ENCODE measurements at places on chromosomes 3 and 15.

DNA sequence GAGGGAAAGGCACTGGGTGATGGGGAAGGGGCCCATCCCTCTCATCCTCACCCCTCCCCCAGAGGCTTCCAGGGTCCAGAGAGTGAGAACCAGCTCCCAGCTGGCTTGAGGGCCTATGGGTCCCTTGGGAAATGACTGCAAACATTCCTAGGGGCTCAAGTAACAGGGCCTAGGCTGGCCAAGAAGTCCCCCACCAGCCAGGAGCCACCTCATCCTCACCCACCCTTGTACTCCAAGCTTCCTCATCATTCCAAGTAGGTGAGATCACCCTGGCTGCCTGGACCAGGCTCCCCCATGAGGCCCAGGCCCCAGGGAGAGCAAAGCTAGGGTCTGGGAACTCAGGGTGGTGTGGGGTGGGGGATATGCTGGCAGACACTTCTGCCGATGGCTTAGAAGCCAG, 14.8 kb downstream of the LOXL1 start:
- no peak for DNase-seq

GRCh38 chr15:66774001-66774814, 72.2 kb downstream of the SMAD6 start:
- DNase-seq, result peak; percentile 30

DNA sequence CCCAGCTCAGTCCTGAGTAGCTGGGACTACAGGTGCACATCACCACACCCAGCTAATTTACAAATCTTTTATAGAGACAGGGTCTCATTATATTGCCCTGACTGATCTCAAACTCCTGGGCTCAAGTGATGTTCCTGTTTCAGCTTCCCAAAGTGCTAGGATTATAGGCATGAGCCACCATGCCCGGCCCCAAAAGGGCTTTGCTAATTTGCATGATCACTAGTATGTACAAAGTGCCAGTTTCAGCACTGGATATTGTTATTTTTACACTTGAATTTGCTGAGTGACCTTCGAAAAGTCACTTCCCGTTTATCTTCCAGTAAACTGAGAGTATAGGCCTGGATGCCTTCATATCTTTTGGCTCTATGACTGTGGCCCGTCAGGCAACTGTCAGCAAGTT, 12.2 kb downstream of the CLN6 start:
- no peak for DNase-seq

DNA sequence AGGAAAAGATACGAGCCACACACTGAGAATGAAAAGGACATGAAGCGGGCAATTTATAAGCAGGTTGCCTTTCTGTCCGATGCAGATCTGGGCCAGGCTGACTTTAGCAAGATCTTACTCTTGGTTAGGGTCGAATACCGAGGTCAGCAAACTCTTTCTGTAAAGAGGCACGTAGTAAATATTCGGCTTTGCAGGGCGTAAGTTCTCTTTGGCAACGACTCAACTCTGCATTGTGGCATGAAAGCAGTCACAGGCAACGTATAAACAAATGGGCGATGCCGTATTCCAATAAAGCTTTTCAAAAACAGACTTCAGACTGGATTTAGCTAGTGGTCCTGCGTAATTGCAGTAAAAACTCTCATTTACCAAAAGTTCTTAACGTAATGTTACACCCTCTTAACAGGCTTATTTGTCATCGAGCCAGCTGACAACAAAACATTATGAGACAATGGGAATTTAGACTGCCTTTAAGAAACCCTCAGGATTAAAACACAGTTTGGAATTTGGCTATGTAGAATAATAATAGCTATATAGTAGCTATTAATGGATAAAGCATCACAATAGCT, 13.1 kb upstream of the RPL35A start:
- no peak for DNase-seq

DNA sequence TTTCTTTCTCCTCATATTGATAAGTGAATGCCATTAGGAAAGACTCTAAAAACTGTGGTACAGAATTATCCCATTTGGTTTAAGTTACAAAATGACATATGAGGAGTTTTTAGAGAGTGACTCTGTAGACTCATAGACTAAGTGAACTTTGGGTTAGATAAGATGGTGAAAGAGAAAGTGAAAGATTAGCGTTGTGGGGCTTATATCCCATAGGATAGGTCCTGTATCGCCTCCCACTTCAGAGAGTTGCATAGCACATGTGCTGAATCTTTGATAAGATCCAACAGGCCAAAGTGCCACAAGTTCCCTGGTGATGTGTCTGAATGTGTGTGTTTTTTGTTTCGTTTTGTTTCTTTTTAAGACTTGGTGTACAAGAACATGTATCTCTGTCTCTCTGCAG, 666.9 kb downstream of the MECOM start:
- DNase-seq, result no peak

DNA sequence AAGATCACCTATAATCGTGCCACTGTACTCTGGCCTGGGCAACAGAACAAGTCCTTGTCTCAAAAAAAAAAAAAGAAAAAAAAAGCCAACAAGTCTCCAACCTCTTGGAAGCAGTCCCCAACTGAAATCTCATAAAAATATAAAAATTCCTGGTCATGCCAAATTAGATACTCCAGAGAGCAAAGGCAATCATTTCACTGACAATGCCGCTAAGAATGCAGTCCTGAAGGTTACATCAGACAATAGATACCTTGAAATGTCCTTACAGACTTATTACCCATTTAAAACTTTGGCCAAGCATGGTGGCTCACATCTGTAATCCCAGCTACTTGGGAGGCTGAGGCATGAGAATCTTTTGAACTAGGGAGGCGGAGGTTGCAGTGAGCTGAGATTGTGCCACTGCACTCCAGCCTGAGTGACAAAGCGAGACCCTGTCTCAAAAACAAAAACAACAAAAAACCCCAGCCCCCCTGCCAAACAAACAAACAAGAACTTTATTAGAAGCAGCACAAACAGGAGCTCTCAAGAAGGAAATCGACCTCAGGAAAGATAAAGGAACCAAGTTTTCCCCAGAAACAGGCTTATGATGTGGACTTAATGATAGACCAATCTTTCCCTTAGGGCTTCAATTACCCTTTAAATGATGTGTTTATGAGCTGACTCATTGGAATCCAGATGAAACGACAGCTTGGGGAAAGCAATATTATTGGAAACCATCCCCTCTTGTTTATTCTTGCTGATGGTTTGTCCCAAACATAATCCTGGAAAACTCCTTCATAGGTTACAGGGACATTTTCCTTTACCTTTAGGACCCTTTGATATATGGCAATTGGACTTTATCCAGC, 53.1 kb upstream of the XCR1 start:
- no peak for DNase-seq

GRCh38 chr15:78565097-78565950, at the start of gene CHRNA5:
Gene CHRNA5, plus strand, starts transcription at chr15:78565520. Its CDS starts 200 bp downstream, at chr15:78565720.
- peak; percentile 72 for DNase-seq

DNA sequence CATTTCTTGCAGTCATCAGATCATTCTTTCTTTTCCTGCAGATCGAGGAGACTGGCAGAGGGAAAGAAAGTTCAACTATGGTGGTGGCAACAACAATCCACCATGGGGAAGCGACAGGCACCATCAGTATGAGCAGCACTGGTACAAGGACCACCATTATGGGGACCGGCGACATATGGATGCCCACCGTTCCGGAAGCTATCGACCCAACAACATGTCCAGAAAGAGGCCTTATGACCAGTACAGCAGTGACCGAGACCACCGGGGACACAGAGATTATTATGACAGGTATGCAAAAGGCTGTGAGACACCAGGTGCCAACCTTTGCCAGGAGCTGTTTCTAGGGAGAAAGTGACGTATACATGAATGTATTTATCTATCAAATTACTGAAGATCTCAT, 69.0 kb downstream of the RGMA start:
- no peak for DNase-seq

DNA sequence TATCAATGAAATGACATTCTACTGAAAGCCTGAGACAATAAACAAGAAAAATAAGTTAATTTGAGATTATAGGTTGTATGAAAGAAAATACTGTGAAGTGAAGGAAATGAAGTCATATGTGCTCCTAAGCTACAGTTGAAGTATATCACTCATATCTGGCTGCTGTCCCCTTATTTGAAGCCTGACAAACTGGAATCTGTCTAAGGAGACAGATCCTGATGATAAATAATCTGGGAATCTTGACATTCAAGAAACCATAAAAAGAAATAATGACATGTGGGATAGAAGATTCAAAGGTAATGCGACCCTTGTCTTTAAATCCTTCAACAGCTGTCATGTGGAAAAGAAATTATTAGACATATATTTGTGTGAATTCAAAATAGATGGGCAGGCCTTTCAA, 424.5 kb upstream of the LMCD1 start:
- no peak for DNase-seq

GRCh38 chr3:159171333-159171732, 369.5 kb downstream of the MFSD1 start:
- DNase-seq, result no peak

GRCh38 chr15:91140601-91141000, 40.5 kb downstream of the SV2B start:
- no peak for DNase-seq

DNA sequence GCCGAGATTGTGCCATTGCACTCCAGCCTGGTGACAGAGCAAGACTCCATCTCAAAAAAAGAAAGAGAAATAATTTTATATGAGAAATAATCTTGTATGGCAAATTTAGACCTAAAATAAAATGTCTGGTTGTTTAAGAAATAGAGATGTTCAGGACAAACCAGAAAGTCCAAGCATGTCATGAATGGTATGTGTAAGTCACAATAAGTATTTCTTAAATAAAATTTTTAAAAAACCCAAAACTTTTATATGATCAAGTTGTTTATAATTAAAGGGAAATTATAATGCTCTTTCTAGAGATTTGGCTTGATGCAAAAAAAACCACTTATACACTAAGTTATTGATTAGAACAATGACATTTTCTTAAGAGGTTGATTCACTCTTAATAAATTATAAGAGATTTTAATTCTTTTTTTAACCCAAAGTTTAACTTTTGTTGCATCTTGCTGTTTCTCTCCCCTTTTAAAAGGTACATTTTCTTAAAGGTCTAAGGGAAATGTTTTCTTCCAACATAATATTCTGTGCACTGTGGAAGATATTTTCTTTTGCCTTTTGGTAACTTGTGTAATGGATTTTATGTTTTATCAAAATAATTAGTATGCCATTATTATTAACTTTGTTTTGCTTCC, 105.7 kb downstream of the RTP4 start:
- DNase-seq, result no peak

GRCh38 chr3:10116138-10116460, 624 bp downstream of the BRK1 start:
- DNase-seq, result peak; percentile 20

DNA sequence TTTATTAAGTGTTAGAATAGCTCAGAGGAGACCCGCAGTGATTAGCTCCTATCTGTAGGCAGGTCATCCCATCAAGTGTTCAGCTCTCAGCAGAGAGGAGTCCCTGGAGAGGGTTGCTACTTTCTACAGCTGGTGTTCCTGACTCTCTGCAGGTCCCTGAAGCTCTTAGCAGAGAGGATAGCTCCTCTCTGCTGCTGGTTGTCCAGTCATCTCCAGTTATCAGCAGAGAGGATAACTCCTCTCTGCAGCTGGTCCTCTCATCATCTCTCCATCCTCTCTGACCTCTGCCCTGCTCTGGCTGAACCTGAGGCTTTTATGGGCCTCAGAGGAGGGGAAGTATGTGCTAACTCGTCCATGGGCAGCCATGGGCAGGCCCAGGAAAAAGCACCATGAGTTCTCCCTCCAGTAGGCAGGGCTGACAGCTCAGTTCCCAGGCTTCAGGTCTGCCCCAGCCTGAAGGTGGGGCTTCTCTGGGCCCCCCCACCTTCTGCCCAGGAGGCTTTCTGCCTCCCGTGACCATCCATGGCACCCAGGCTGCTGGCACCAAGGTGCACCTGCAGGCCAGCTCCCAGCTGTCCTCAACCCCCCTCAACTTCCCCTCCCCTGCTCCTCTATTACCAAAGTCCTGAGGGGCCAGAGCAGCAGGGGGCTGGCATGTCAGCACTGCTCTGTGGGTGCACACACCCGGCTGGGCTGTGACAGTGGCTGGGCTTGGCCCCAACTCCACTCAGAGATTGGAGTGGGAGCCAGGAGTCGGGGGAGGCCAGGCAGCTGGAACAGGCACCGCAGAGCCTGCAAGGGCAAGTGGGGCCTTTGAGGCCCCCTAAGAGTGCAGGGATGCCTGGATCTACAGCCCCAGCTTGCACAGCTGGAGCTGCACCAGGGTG, 98.9 kb upstream of the FRMD4B start:
- no peak for DNase-seq

DNA sequence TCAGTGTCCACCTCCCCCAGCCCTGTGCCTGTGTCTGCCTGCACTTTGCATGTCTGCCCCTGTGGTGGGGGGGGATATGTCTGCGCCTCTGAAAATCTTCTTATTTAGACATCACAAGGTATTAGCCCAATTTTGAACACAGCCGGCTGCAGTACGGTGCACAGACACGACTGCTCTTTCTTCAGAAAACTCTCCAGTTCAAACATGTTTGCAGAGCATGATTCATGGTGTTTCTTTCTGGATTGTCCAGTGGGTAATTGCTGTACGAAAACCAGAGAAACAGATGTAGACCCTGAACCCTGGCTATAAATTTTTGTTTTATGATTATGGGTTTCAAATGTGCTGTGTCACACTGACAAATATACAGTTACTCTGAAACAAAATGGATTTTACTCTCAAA, 3.4 kb upstream of the RARB start:
- DNase-seq, result no peak

- no peak for DNase-seq
These were observed 83.7 kb downstream of the VGLL4 start for GRCh38 chr3:11559816-11560633.

- peak; percentile 66 for DNase-seq
These were observed 82.6 kb upstream of the GCNT3 start for GRCh38 chr15:59528961-59529402.

DNA sequence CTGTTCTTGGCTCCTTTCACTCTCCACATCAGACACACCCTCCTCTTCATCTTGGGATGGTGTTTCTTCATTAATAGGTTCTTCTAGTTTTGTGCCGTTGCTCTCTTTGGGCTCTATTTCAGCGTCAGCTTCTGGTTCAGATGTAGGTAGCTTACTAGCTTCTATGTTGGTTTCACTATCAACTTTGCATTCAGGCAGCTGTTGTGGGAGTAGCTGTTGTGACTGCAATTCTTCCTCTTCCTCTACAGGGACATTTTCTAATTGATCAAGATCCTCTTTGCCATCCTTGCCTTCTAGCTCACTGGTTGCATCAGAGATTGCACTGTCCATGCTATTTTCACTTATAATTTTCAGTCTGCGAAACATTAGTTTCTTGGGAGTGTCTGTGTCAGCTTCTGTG, 80.1 kb downstream of the SETD2 start:
- DNase-seq, result no peak

GRCh38 chr3:183500981-183501704, 54.4 kb downstream of the KLHL6 start:
- no peak for DNase-seq

DNA sequence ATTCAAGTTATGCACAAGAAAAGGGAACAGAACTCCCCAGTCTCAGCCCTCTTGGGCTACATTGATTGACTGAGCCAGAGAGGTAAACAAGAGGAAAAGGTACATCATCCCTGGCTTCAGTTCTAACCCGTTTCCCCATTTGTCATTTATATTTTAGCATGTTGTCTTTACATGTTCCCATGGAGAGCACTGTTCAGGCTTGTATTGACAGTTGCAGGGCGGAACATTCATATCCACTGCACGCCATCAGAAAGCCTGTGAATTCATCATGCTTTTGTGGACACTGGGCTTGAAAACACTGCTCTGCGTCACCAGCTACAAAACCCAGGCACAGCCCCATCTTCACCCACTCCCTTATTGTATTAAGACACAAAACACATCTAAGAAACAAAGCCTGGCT, 240.9 kb upstream of the EIF1B start:
- no peak for DNase-seq

GRCh38 chr3:147390589-147391569, 15.5 kb downstream of the ZIC4 start:
- DNase-seq, result no peak

GRCh38 chr15:39618063-39618823, 37.4 kb downstream of the THBS1 start:
- no peak for DNase-seq
